ENCODE measurements at places on chromosomes 2 and 18. TPM values are rescaled to one million over a fixed set of nuclear protein-coding genes. Genes with fewer than 3 reads are reported as not detected.

The ABCG5 gene
- total RNA-seq, result not detected

GRCh38 chr2:85920810-85921545 lies 32.2 kb upstream of the ST3GAL5 start:
- peak; percentile 32 for DNase-seq

- peak; percentile 1 for DNase-seq
Measured at GRCh38 chr2:51559026-51559425, 527.1 kb upstream of the NRXN1 start.

The RGPD3 gene
- total RNA-seq, result 0.18 TPM

GRCh38 chr2:64861452-64862397 lies 127.5 kb upstream of the SLC1A4 start:
- no peak for DNase-seq

DNA sequence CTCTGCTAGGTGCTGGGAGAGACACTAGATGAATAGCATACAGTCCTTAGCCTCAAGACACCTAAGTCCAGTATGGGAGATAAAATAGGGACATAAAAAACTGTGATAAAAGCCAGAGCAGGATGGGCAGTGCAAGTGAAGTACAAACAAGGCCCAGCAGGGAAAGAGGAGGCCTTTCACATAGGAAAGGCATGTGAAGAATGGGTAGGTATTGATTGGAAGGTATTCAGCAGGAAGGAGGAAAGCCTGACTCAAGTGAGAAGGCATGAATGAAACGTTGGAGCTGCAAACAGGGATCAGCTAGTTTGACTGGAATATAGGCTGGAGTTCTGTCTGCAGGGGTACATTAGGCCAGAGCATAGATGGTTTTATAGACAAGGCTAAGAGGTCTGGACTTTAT lies 11.0 kb upstream of the CXCR4 start:
- DNase-seq, result no peak

GRCh38 chr18:34773961-34774766 lies 64.1 kb downstream of the DTNA start:
- DNase-seq, result peak; percentile 64

- DNase-seq, result peak; percentile 73
Measured at GRCh38 chr2:74991977-74992376, 33.5 kb downstream of the POLE4 start.

The ANKRD30B gene
- not detected for total RNA-seq

The PLCL1 gene
- 0.18 TPM for total RNA-seq

DNA sequence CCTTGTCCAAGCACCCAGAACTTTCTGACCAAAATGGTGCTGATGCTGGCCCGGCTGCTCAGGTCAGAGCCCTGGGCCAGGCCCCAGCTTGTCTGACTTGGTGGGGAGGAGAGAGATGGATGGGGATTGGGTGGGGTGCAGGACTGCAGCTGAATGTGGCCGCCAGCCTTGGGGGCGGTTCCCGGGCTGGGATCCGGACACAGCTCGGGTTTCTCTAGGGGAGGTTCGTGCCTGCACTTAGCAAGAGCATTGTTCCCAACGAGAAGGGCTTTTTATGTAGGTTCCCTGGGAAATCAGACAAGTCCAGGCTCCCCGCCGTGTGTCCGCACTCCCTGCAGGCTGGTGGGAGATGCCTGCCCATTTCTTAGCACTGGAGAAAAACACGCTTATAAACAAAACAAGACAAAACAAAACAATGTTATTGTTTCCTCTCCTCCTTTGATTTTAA lies 50.5 kb upstream of the HS6ST1 start:
- DNase-seq, result peak; percentile 12

The RAPGEF4 gene
- total RNA-seq, result 3.2 TPM

The OBSL1 gene
- 21.4 TPM for total RNA-seq

- DNase-seq, result no peak
Measured at GRCh38 chr2:233270366-233270765, 18.9 kb downstream of the ATG16L1 start.

GRCh38 chr2:3179208-3179607 lies 198.4 kb downstream of the EIPR1 start:
- no peak for DNase-seq
